ENCODE measurements at places on chromosomes 3 and 15. TPM values are rescaled to one million over a fixed set of nuclear protein-coding genes. Genes with fewer than 3 reads are reported as not detected.

DAPK2 gene
- 18.1 TPM for total RNA-seq

FOXB1 gene
- not detected for total RNA-seq

AP3B2 gene
- total RNA-seq, result 0.84 TPM

CFAP44 gene
- 3.6 TPM for total RNA-seq

STRA6 gene
- total RNA-seq, result not detected
